ENCODE measurements at places on chromosomes 7 and 10.
A peak's percentile ranks its signal among the peaks of the same experiment; 100 is the strongest.

DNA sequence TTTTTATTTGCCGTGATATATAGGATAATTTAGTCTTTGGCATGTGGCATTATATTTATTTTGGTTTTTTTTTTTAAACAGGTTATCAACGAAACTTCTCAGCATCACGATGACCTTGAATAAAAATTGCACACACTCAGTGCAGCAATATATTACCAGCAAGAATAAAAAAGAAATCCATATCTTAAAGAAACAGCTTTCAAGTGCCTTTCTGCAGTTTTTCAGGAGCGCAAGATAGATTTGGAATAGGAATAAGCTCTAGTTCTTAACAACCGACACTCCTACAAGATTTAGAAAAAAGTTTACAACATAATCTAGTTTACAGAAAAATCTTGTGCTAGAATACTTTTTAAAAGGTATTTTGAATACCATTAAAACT lies 9.1 kb downstream of the VIM start:
- no peak for DNase-seq

- DNase-seq, result no peak
Observed at GRCh38 chr7:151309311-151309710, 32.3 kb upstream of the NUB1 start.

- peak; percentile 4 for DNase-seq
Observed at GRCh38 chr7:85554236-85555178, 367.7 kb upstream of the SEMA3D start.

GRCh38 chr10:12027539-12027938 lies 15.1 kb downstream of the UPF2 start:
- no peak for DNase-seq

GRCh38 chr10:82310839-82311238 lies 435.8 kb downstream of the NRG3 start:
- DNase-seq, result no peak

DNA sequence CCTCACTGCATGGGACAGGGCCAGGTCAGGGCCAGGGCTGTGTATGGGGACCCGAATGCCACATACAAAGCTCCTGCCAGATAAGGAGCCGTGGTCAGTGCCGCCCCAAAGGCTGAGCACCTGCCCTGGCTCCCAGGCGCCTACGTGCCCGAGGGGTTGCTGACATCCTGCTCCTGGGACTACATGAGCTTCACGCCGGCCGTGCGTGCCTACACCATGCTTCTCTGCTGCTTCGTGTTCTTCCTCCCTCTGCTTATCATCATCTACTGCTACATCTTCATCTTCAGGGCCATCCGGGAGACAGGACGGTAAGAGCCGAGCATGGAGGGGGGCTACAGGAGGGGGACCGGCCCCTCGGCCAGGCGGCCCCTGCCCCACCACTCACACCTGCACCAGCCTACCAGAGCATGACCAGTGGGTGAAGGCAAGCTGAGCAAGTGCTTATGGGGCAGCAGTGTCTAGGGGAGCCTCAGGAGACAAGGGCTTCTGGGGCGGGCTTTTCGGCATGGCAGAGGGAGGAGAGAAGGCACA lies 4.9 kb downstream of the OPN4 start:
- no peak for DNase-seq

DNA sequence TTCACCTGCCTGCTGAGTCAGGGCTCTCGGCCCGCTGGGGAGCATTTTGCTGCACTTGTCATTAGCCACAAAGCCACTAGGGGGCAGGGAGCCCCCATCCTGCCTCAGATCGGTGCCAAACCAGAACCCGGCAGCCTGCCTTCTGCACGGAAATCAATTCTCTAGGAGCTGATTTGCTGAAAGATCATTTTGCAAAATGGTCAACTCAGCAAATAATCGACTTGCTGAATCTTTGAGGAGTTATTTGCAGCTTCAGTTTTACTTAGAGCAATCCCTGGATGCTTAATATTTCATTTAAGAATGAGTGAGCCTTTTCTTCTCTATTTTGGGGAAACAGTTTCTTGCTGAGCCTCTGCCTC lies 1.7 kb upstream of the GIMAP8 start:
- DNase-seq, result no peak

- DNase-seq, result no peak
Observed at GRCh38 chr7:105198223-105198622, 184.2 kb downstream of the KMT2E start.

DNA sequence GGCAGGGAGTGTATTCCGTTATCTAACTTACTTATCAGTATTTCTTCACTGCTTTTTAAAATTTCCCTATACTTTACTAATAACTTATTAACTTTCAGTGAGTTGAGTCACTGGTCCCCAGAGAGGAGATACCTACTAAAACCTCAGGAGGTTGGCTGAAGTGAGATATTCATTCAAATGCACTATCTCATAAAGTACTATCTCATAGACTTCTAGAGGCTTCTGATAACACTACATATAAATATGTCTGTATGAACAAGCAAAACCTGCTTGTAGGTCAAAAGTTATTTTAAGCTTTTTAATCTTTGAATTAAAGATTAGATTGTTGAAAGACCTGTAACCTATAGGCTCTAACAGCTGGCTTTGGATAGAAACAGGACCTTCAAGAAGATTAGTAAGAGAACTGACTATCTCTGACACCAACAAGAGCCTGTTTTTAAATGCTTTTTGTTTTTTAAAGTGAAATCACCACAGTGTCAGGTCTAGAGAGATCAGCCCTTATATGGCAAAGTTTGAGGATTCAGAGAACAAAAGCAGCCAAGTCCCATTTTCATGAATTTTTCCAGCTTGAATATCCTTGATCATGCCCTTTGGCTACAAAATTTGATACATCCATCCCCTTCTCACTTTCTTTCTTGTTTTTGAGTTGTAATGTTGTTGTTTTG lies 242.2 kb downstream of the ARL4A start:
- DNase-seq, result no peak

GRCh38 chr10:34327184-34327583 lies 487.9 kb downstream of the PARD3 start:
- DNase-seq, result no peak

GRCh38 chr10:133212853-133213494 lies 17.0 kb upstream of the UTF1 start:
- DNase-seq, result no peak

- no peak for DNase-seq
Observed at GRCh38 chr7:122304996-122305421, 459 bp upstream of the FEZF1 start.

- DNase-seq, result no peak
Observed at GRCh38 chr7:101378751-101379174, 16.1 kb downstream of the COL26A1 start.

GRCh38 chr7:2845034-2845592 lies 1.0 kb upstream of the GNA12 start:
- DNase-seq, result no peak

DNA sequence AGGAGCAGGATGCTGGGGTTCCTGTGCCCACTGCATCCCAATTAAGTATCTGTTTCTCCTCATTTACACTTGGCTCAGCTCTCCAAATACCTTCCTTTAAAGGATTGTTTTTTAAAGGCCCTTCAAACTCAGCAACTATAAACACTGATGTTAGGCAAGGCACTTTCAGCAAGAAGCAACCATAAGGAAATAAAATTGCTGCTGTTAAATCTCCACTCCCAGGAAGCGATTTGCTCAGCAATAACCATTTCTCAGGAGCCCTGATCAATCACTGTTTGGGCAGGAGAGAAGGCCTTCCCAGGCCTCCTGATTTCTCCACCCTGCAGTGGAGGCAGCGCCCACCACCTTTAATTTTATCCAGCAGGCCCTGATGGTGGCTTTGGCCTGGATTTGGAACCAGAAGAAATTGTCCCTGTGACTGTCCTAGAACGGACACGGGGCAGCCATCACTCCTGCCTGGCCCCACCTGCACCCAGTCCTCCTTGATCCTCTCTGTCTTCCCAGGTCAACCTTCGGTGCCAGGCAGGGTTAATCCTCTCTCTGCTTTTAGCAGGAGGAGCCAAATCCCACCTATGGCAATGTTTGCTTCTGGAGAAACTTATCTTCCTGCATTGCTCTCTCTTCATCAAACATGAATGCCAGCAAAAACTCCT lies 199.8 kb downstream of the PLXNA4 start:
- no peak for DNase-seq

- DNase-seq, result no peak
Observed at GRCh38 chr7:33604056-33604455, 301.3 kb upstream of the BMPER start.

GRCh38 chr7:72391821-72392377 lies 20.2 kb downstream of the CALN1 start:
- no peak for DNase-seq

- DNase-seq, result no peak
Observed at GRCh38 chr10:4063717-4064116, 278.7 kb upstream of the KLF6 start.

- no peak for DNase-seq
Observed at GRCh38 chr10:53601260-53601875, 828.8 kb upstream of the MBL2 start.

DNA sequence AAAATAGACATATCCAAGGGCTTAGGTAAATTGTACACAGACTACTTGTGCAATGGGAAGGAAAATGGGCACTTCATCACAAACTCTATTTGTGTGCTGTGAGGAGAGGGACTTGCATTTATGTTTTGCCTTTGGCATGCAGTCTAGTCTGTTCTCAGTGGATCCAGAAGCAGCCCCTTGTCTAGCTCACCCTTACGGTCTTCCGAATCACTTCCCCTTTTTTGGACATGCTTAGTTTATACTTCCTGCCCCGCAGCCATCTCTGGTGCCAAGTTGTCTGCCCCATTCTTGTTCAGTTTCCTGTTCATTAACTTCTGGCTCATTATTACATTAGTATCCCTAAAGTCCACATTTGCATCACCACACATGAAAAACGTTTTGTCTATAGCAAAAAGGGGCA lies 161.6 kb downstream of the NRCAM start:
- no peak for DNase-seq

DNA sequence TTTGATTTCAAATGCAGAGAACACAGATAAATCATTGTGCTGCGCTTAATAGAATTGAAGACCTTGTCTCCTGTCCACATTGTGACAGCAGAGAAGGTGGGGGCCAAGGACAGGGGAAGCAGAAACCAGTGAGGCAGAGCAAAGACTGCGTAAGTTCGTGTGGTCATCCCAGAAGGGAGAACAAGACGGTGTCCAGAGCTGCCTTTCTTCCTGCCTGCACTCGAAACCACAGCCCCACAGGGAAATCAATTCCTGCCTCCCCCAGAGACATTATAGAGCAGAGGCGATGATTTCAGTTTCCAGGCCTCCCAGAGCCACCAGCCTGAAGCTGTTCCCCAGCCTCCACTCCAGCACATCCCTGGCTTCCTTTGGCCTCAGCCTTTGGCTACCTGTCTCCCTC lies 39.7 kb upstream of the UCN3 start:
- DNase-seq, result no peak

DNA sequence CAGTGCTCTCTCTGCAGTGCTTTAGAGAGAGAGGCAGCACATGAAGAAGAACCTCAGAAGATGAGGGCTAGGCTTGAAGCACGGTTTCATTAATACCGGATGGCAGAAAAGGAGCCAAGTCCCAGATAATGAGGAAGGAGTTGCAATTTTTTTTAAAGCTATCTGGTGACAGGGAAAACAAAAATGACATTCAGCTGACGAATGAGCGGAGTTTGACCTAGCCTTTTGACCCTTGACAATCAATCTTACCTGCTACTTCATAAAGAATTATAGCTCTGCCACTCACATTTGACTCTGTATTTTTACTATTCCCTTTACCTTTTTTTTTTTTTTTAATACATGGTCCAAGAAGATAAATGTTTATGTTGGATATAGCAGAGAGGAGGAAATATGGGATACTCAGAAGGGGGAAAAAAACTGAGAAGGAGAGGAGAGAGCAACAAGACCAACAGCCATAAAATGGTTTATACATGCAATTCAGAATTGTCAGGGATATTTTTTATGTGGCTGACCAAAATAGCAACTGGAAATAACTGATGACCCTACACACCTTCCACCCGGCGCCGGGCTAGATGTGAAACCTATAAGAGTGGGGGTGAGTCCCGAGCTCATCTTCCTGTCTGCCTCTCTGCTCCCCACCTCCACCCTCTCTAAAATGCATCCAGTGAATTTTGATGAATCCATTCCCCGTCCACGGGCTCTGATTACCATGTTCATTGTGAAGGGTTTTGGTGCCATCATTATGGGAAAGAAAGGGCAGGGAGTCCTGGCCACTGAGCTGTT lies 274.4 kb upstream of the YAE1 start:
- no peak for DNase-seq

DNA sequence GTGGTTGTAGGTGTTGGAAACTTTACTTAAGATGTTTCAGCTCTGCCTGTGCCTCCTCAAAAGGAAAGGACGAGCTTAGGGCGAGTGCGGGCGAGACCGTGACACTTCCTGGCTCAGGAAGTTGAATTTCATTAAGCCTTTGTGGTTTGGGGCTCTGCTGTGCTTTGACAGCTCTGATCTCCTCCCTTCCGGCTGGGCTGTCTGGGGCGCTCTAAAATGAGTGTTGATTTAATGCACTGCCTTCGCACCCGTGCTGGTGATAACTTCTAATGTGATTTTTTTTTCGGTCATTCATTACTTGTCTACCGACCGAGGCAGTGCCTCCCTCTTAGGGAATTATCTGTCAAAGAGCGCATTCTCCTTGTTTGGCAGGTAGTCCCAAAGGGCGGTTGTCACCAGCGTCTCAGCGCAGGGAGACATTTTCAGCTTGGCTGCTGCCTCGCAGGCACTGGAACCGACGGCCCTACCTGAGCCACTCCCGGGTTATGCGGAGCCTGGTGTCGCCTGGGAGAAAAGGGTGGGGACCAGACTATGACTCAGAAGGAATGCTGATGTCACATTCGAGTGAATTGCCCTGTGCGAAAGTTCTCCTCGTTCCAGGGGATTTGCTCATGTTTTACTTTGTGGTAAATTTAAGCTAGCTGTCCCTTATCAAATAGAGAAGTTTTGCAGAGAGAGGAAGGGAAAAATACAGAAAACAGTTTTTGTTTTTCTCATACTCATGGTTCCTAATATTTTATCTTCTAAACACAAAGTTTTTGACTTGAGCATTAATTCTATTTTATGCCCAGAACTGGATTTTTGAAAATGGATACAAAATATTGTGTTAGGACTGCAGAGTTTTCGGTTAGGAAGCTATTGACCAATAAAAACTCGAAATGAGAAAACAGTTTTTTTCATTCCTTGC lies 920 bp downstream of the TES start:
- DNase-seq, result no peak

DNA sequence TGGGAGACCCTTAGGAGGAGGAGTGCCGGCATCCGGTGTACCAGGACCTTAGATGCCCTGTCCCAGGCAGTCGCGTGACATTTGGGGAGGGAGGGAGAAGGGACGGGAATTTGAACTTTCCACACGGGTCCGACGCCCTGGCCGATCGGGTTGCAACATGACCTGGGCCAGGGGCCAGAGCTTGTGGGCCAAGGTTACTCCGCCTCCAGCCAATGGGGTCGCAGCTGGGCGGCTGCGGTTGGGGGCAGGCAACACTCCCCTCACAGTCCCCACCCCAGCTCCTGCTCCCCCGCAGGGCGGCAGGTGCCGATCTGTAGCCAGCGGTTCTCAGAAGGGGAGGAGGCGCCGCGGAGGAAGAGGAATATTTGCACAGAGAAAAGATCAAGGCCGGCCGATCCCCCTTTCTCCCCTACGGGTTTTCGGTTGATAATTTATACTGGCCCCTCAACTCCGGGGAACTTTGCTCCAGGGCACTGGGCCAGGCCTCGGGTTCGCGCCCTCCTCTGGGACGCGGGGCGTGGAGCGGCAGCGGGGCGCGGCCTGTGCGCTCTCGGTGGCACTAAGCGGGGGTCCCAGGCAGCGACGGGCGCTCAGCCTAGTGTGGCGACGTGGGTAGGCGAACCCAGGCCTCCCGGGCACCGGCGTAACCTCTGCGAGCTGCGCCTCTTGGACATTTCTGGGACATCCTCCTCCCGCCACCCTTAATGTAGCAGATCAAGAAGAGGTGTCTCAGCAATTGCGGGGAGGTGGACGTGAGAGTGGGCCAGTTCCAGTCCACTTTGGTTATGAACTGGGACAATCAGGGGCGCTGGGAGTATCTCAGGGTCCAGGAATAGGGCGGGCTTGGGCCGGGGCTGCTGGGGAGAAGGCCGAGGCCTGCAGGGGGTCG lies 1.2 kb downstream of the MLXIPL start:
- no peak for DNase-seq
